ENCODE measurements at places on chromosomes 1 and 21.

DNA sequence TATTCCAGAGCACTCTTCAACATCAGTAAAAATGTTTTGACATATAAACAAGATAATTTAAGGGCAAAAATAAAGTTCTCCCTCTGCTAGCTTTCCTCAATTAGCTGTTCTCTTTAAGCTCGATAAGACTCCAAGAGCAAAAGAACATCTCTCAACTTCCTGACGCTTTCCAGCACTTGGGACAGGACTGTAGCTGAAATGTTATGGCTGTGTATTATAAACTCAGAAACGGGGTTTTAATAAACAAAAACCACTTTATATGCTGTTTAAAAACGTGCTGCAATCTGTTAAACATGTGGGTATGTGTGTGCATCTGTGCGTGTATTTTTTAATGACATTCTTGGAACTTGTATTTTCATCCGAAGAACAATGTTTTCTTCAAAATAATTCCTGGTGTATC is 71.5 kb upstream of the RGS2 start:
- DNase-seq = no peak

DNA sequence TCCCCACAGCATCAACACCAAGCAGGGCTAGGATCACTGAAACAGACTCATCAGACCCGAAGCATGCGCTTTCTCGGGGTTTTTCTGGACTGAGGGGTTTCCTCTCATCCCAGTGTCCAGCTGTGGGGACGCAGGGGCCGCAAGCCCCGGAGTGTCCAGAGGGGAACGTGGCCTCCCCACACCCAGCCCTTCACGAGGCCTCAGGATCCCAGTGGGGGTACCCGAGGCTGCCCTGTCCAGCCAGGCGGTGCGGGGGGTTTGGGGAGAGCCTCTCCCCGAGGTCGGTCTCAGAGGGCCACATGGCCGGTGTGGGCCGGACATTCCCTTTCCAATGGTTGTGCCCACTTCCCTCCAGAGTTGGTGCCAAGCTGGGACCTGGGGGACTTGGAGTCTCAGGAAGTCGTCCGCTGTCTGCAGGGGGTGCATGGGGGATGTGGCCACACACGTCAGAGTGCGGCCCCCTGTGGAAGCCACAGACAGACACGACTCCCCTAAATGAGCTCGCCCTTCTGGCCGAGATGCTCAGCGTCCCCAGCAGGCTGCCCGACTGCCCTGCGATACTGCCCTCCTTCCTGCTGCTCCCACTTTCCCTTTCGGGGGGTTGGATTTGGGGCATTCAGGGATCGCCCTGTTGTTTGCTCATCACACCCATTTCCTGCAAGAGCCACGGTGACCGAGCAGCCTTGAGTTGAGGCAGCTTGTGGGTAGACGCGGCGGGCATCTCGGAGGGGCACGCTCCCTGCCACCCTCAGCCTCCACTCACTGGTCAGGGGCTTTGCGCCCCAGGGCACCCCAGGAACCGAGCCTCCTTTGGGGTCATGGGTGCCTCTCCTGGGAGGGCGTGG is 4.1 kb downstream of the COL6A1 start:
- no peak for DNase-seq

DNA sequence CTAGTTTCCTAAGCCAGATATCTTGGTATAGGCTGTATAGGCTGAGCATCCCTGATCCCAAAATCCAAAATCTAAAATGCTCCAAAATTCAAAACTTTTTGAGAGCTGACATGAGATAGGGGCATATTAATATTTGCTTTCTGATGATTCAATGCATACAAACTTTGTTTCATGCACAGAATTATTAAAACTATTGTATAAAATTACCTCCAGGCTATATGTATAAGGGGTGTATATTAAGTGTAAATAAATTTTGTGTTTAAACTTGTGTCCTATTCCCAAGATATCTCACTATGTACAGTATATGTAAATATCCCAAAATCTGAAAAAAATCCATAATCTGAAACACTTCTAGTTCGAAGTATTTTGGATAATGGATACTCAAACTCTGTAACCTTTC is 2.6 kb downstream of the WDR64 start:
- DNase-seq = no peak

GRCh38 chr1:56297208-56297607 is 282.2 kb downstream of the PLPP3 start:
- no peak for DNase-seq

DNA sequence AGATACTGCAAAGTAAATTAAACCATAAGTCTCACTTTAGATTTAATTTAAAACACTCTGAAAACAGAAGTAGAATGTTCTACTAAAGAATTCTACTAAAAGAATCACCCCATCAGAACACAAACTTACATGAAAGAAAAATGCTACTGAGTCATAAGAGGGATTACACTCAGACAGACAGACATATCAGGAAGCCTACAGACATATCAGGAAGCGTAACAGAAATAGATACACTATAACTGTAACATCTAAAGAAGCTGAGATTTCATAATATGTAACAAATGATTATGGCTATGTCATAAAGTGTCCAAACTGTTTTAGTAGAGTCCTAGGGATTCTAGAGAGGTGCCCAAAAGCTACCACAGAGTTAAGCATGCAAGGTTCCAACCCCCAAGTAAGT is 23.9 kb downstream of the FOXJ3 start:
- DNase-seq = no peak

All from K562 (cell line).